ENCODE measurements at places on chromosomes 11 and 22.

GRCh38 chr11:38648604-38649003 lies 2050.6 kb upstream of the RAG2 start:
- DNase-seq = no peak

GRCh38 chr22:17339095-17339693 lies 30.1 kb upstream of the CECR2 start:
- DNase-seq = no peak

DNA sequence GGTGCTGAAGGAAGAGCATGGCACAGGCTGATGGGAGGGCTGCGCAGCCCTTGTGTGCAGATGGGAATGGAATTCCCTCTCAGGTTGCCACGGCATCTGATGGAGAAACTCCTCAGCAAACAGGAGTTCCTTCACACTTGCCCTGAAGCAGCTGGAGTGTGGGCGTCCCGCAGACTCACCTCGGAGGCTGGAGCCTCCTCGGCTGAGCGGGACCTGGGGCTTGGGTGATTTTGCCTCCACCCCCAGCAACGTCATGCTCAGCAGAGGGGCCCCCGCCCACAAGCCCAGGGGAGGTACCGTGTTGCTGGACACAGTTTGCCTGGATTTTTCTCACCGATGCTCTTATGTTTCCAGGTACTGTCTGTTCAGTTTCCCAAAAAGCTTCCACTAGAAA lies 63.4 kb downstream of the MYO7A start:
- DNase-seq = no peak

DNA sequence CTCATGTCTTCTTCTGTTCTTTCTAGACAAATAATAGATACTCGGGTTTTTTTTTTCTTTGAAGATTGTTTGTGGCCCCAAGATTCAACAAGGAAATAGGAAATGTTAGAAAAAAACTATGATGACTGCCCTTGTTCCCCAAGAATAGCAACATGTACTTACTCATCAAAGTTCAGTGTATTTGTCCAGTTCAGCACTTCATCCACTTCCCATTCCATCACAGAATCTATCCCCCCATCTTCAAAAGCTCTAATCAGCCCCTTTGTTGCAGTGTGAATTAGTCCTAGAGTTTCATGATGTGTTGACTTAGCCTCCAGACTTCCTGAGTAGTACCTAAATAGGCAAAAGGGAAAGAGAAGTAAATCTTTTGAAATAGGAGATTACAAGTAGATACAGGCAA lies 74.3 kb downstream of the C11orf65 start:
- peak; percentile 16 for DNase-seq

- no peak for DNase-seq
These were observed 87.8 kb upstream of the PRDM11 start for GRCh38 chr11:45058647-45058950.

GRCh38 chr11:126608658-126609057 lies 253.2 kb downstream of the ST3GAL4 start:
- DNase-seq = no peak

Data from lung (tissue), 17 donors.